ENCODE measurements at places on chromosomes 1 and 21.

DNA sequence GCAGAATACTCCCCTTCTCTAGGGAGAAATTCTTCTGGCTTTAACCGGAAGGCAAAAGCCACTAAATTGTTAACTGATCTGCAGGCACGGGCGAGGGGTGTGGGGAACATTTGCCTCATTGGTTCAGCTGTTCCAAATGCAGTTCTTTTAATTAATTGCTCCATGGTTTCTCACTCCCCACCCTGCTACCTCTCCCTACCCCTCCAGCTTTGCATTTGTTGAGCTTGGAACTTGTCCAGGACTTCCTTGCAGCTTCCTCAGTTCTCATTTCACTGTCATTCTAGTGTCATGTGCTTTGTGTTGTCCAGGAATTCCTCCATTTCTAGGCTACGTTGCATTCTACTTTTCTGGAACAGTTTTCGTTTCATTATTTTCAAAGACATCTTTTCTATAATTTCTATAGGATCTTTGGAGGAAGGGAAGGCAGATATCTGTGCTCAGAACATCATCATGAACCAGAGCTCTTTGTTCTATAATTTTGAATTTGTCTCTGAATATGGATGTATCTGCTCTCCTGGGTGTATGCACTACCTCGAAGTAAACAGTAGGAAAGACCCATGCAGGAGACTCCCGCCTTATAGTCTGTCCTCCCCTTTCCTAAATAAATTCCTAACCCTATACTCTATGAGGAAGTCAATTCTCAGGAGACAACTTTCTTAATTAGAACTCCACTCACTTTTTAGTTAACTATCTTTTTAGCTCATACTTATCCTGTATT lies 132.4 kb upstream of the LMO4 start:
- DNase-seq, result no peak

GRCh38 chr1:24018611-24019580 lies 38.8 kb upstream of the SRSF10 start:
- DNase-seq, result peak; percentile 95

- DNase-seq, result no peak
Measured at GRCh38 chr1:6672558-6672957, 29.1 kb downstream of the DNAJC11 start.

GRCh38 chr1:198497326-198498102 lies 43.0 kb downstream of the ATP6V1G3 start:
- DNase-seq, result peak; percentile 28

DNA sequence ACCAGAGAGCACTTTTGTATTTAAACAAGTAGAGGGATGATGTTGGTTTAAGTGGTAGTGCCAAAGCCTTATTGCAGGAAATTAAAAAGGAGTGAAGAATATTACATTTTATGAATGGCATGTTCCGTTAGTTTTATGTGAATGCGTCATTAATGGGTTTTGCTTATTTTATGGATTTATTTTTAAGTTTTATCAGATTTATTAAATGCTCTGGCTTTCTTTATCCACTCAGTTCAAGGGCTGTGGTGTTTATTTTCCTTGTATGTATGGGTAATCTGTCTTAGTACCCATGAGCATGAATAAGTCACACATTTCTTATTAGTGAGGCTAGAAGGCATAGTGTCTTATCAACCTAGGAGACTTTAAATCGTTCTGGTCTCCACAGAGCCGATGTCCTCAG lies 41.6 kb upstream of the NBL1 start:
- DNase-seq, result no peak

DNA sequence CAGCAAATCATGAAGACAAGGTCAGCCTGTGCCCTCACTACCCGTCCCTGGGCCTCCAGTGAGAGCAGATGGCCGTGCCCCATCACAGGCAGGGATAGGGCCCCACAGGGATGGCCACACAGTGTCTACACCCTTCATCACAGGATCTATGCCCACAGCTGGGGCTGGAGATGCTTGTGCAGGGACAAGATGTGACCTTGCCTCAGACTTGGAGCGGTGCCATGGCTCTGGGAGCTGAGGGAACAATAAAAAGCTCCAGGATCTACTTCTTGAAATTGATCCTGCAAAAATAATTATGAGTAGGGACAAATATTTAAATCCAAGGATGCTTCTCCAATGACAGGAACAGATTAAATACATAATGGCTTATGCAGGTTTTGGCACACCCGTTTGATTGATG lies 25.4 kb upstream of the TCEA3 start:
- no peak for DNase-seq

- no peak for DNase-seq
Measured at GRCh38 chr21:43995521-43996105, 16.5 kb upstream of the TRAPPC10 start.

- DNase-seq, result peak; percentile 33
Measured at GRCh38 chr1:156656806-156657740, 15.2 kb downstream of the BCAN start.

DNA sequence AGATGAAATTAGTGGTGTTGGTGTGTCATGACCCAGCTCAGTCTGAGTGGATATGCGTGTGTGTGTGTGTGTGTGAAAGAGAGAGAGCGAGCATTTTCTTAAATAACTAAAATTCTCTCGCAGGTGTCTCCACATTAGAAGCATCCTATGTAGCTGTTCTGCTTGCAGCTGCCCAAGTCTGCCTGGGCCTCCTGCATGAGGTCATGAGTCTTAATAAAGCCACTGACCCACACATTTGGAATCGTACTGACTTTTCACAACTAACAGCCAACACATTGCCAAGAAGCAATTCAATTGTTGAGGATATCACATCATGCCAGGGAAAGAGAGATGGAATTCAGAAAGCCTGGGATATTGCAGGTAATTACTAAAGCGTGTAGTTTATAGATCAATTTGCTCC lies 238.2 kb upstream of the AJAP1 start:
- DNase-seq, result no peak
